ENCODE measurements at places on chromosomes 16 and 17. TPM values are rescaled to one million over a fixed set of nuclear protein-coding genes. Genes with fewer than 3 reads are reported as not detected.

DNA sequence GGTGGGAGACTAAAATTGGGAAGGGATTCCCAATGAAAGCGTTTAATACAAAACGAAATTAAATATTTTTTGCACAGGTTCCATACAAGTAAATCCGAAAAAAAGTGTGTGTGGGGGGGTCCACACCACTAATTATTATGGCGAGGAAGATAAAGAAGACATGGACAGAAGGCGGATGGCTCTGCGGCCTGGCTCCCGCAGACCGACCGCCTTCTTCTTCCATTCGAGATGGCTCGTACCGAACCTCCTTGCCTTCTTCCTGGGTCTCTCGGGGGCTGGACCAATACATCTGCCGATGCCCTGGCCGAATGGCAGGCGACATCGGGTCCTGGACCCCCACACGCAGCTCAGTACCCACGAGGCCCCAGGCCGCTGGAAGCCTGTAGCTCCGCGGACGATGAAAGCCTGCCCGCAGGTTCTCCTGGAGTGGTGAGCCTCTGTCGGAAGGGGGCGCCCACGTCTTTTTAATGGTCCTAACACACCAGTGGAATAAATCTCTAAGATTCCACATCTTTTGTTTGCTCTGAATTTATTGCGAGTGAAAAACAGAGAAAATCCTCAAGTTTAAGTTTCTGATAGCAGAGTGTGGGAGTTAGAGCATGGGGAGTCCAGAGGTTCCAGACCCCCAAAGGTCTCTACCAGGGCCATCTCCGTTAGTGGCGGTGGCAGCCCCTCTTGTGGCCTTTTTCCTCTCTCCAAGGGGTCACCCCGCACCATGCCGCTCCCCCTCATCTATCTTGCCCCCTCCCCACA lies 1.4 kb downstream of the PRAC2 start:
- DNase-seq = peak; percentile 86

The PDIA2 gene
- total RNA-seq = 2.4 TPM

DNA sequence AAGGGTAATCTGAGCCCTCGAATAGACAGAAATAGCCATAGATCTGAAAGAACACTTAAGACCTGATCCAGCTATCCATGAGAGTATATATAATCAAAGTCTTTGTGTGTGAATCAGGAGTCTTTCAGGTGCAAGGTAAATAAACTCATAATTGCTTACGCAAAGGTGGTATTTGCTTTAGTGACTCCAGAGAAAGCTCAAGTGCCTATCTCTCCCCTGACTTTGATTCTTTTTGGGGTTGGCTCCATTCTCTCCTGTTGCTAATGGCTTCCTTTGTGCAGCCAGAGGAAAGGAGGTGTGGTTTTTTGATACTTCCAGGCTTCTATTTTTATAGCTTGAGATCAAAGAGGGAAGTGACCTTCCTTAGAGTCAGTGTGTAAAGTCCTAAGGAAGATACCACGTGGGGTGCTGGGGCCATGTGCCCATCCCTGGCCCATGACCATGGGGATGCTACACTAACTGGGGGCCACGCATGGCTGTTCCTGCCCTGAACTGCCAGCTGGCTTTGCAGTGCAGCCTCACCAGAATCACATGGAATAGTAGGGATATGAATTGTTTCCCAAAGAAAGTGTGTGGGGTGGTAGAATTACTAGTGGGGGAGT lies 45.8 kb downstream of the TENT4B start:
- DNase-seq = no peak

- no peak for DNase-seq
These were observed 4.2 kb downstream of the RPS6KB1 start for GRCh38 chr17:59897090-59897489.

The RAB34 gene
- 153 TPM for total RNA-seq

- no peak for DNase-seq
These were observed 171.5 kb downstream of the AXIN2 start for GRCh38 chr17:65389949-65390348.
